ENCODE measurements at places on chromosomes 1 and 21. TPM values are rescaled to one million over a fixed set of nuclear protein-coding genes. Genes with fewer than 3 reads are reported as not detected.

DNA sequence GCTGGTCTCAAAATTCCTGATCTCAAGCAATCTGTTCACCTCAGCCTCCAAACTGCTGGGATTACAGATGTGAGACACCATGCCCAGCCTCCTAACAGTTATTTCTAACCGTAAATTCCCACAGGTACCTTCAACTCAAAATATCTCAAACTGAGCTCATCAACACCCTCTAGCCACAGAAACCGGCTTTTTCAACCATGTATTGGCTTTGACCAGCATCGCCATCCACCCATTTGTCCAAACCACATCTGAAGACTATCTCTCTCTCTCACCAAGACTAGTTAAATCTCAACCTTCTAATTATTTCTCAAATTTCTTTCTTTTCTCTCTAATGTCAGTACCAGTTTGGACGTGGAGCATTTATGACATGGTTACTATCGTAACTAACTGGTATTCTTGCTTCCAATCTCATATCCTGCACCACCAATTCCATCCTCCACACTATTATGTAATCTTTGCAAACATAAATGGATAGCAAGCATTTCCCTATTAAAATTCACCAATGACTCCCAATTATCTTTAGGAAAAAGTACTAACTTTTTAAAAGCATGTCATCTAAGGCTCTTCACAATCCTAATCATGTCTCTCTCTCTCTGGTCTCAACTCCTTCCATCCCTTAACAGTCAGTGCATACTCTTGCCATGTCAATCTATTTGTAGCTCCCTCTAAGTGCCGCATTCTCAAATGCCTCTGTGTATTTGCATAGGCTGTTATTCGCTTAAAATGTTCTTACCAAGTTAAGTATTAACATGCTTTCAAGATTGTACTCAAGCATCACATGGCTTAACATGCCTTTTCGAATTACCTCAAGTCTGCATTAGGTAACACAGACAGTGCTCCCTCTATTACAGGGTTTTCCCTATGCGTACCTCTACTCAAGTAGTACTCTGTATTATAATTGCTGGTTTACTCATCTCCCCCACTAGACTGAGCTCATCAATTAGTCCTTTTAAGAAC, 18.1 kb downstream of the RSBN1 start:
- H3K27me3 ChIP-seq: peaks cover 2% of the 10 kb centered on the region
- no peak for DNase-seq
- H3K4me3 ChIP-seq: no peak overlapping the region
- peaks cover 20% of the 10 kb centered on the region for H3K36me3 ChIP-seq
- peak overlapping the region; percentile 40 for H3K27ac ChIP-seq

DNA sequence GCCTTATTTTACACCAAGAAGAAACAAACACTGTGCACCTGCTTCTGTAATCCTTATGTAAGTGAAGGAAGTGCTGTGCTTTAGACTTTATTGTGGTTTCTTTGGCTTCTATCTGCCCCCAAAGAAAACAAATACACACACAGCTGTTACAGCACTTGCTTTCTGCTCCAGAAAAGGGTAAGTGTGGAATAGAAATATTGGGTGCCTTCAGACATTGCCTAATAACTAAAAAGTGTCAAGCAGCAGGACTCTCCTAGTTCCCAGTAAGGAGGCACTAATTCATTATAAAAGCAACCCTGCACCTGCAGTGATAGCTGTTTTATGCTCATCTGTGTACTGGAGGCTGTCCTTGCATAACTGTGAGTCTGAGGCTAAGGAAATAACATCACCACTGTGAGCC, 23.4 kb upstream of the PRRX1 start:
- H3K36me3 ChIP-seq: peaks cover 7% of the 10 kb centered on the region
- H3K27ac ChIP-seq: no peak overlapping the region
- no peak overlapping the region for H3K4me3 ChIP-seq
- DNase-seq: no peak
- peaks cover 31% of the 10 kb centered on the region for H3K4me1 ChIP-seq

DNA sequence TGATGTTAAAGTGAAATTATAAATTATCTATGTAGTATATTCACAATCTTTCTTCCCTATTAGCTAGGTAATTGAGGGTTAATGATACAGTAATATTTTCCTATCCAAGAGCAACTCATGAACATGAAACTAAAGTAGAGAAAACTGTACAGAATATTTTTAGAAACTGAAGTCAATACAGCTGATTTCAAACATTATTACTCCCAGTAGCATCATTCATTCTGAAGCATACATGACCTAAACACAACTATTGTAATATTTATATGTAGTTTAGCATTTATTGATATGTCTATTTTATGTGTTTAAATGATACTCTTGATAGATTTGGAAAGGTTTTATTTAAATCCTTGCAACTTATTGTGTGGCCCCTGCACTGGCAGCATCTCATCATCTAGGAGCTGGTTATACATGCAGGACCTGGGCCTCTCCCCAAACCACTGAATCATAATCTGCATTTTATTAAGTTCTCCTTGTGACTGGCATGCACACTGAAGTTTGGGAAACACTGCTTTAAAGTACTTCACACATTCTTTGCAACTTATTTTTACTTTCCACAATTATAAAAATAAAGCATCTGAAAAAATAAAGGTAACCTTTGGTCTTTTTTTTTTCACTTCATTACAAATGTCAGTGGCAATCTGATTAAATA, 199.9 kb downstream of the LRRC40 start:
- no peak overlapping the region for H3K4me3 ChIP-seq
- no peak for DNase-seq
- no peak overlapping the region for H3K27ac ChIP-seq
- H3K36me3 ChIP-seq: no peaks in the 10 kb centered on the region
- no peaks in the 10 kb centered on the region for H3K27me3 ChIP-seq
- H3K4me1 ChIP-seq: peaks cover 12% of the 10 kb centered on the region

DNA sequence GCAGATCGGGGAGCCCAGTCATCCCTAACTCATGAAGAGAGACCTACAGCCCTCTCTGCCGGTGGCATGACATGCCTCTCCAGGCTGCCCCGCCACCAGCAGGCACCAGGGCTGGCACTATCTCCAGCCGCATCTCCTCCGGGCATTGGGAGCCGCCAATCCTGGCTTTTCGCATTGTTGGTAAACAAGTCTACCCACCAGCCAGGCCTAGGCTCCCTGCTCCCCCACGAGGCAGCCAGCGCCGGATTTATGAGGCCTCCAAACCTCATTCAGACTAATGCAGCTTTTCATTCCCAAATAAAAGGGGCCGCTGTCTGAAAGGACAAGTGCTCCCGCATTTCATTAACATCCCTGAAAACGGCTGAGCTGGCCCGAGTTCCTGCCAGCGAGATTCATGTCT, 3.4 kb upstream of the GRIK3 start:
- H3K36me3 ChIP-seq: no peaks in the 10 kb centered on the region
- peaks cover 8% of the 10 kb centered on the region for H3K27me3 ChIP-seq
- H3K4me1 ChIP-seq: no peaks in the 10 kb centered on the region
- H3K4me3 ChIP-seq: no peak overlapping the region

DNA sequence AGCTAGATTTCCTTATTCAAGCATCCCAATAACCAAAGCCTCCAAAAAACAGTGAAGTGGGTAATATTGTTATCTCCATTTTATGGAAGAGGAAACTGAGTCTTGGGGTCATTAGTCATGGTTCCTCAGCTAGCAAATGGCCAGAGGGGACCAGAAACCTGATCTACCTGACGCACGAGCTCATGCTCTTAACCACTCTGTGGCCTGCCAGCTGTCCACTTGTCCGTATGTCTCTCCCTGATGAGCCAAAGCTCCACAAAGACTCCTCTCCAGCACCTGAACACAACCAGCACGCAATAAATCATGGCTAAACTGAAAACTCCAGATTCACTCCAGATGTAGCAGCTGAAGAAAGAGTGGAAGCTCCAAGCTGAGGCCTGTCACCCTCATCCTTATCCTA, 5.8 kb downstream of the CAPN8 start:
- no peaks in the 10 kb centered on the region for H3K36me3 ChIP-seq
- H3K27ac ChIP-seq: no peak overlapping the region

The OR2T33 gene
- not detected for total RNA-seq

The ZNF697 gene
- 8.3 TPM for total RNA-seq

The MYOC gene
- 0.10 TPM for total RNA-seq

DNA sequence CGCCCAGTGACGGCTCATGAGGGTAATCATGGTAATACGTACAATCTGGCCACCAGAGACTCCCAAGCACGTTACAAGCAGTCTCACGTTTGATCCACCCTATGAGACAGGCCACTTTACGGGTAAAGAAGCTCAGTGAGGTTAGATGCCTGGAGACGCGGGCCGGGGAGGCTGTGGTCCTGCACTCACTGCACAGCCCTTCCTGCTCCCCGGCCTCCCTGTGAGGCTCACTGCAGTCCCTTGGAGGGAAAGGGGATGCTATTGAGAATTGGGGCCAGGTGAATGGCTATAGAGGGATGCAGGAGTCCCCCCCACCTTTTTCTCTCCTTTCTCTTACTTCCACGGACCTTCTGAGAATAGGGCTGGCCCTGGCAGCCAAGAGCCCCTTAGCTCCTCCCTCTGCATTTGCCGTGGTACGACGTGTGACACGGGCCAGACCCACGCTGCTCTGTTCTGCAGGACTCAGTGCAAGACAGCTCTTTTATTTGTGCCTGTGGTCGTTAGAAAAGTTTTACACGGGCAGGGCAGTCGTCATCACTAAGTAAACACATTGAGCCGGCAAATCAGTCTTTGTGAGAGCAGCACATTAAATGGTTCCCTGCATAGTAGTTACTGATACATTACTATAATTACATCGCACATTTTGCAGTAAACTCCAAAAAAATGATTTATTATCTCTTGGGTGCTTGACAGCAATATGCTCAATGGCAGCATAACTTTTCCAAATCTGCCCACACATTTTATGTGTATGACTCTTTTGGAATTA, 18.8 kb downstream of the KIF26B start:
- peak overlapping the region; percentile 23 for H3K4me3 ChIP-seq
- H3K27ac ChIP-seq: no peak overlapping the region
- H3K36me3 ChIP-seq: peaks cover 11% of the 10 kb centered on the region
- no peak for DNase-seq
- H3K27me3 ChIP-seq: 0 out of 2 replicates have a peak, but pooled peaks cover 2% of the 10 kb centered on the region

GRCh38 chr1:21700094-21700493, 30.9 kb upstream of the RAP1GAP start:
- H3K4me1 ChIP-seq: peaks cover 33% of the 10 kb centered on the region
- H3K36me3 ChIP-seq: peaks cover 24% of the 10 kb centered on the region
- no peak overlapping the region for H3K4me3 ChIP-seq
- H3K27ac ChIP-seq: no peak overlapping the region
- no peaks in the 10 kb centered on the region for H3K27me3 ChIP-seq

The NFIA gene
- 10.3 TPM for total RNA-seq

- H3K27me3 ChIP-seq: peaks cover 2% of the 10 kb centered on the region
- no peak overlapping the region for H3K4me3 ChIP-seq
- no peak for DNase-seq
- peaks cover 13% of the 10 kb centered on the region for H3K36me3 ChIP-seq
- no peaks in the 10 kb centered on the region for H3K4me1 ChIP-seq
Measured at GRCh38 chr21:30126576-30126975, 40.0 kb downstream of the CLDN17 start.

The C1QTNF12 gene
- total RNA-seq: 0.94 TPM

The CLCNKA gene
- not detected for total RNA-seq

DNA sequence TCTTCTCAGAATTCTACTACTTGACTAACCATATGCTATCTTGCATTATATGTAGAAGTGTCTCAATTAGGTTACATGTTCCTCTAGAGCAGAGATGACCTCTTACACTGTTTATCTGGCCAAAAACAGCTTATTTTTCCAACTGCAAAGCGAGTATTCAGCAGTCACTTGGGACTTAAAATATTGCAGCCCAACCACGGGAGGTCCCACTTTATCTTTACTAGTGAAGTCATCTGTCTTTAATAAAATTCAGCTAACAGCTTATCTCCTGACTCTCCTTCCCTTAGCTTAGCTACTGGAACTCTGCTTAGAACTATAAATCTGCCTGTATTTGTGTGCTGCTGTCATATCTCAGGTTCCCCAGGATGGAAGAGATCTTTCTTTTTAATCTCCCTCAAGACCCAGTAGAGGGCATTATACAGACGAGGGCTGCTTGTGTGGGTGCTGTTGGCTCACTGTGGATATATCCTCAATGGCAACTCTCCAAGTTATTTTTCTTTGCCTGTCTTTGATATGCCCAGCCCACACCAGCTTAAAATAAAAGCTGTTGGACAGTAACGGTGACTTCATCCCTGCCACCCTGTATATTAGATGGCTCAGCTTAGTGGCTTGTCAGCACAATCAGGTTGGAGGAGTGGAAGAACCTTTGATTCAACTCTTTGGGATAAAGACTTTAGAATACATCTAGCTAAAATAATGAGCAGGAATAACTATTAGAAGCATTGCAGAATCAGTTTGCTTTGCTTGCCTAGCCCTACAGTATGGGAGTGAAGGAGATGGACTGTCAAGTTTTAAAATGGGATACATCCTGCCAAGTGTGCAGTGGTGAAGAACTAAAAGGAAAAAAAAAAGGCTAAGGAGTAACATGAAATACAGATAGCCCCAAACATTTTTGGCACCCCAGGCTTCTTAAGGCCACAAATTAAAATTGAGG, 9.6 kb downstream of the ENSA start:
- H3K4me3 ChIP-seq: peak overlapping the region; percentile 45
- peaks cover 62% of the 10 kb centered on the region for H3K4me1 ChIP-seq
- peak; percentile 88 for DNase-seq
- H3K27ac ChIP-seq: peak overlapping the region; percentile 68

- no peaks in the 10 kb centered on the region for H3K36me3 ChIP-seq
- peaks cover 10% of the 10 kb centered on the region for H3K4me1 ChIP-seq
Measured at GRCh38 chr1:63127376-63127775, 195.0 kb upstream of the FOXD3 start.

DNA sequence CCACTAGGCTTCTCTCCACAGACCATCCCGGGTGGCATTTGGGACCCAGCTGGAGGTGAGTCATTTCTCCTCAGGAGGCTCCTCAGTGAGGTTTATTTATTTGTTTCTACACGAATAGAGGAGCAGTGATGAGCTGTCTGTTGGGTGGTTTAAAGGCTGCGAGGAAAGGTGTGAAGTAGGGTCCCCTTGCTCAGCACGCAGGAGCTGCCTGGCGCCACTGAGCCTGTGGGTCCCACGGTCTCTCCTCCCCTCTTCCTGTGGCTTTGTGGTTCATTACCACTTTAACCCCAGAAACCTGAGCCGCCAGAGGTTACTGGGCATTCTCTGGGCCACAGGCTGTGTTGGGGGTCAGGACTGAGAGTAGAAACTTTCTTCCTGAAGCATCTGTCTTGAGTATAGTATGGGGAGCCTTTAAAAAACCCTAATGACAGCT, 39.9 kb downstream of the IL6R start:
- peaks cover 47% of the 10 kb centered on the region for H3K4me1 ChIP-seq
- DNase-seq: peak; percentile 81
- H3K36me3 ChIP-seq: no peaks in the 10 kb centered on the region
- peak overlapping the region; percentile 36 for H3K4me3 ChIP-seq
- peaks cover 14% of the 10 kb centered on the region for H3K27me3 ChIP-seq

The SIK1 gene
- total RNA-seq: 3.9 TPM

- H3K27me3 ChIP-seq: peaks cover 12% of the 10 kb centered on the region
- no peaks in the 10 kb centered on the region for H3K36me3 ChIP-seq
- DNase-seq: no peak
- H3K27ac ChIP-seq: no peak overlapping the region
Measured at GRCh38 chr21:41164052-41164451, 3.9 kb upstream of the BACE2 start.

The SMIM34 gene
- not detected for total RNA-seq

The LRRC7 gene
- 0.19 TPM for total RNA-seq

The S100A7A gene
- not detected for total RNA-seq

- peak; percentile 36 for DNase-seq
- H3K4me1 ChIP-seq: no peaks in the 10 kb centered on the region
- H3K4me3 ChIP-seq: no peak overlapping the region
- no peak overlapping the region for H3K27ac ChIP-seq
- no peaks in the 10 kb centered on the region for H3K36me3 ChIP-seq
Measured at GRCh38 chr1:23673086-23673813, 18.4 kb upstream of the RPL11 start.

The LMX1A gene
- not detected for total RNA-seq

GRCh38 chr1:59194621-59195020, 102.3 kb upstream of the FGGY start:
- H3K27me3 ChIP-seq: no peaks in the 10 kb centered on the region
- no peak overlapping the region for H3K27ac ChIP-seq
- H3K36me3 ChIP-seq: no peaks in the 10 kb centered on the region

Measured in HFFc6 (cell line).